ENCODE measurements at places on chromosomes 2 and 18. TPM values are rescaled to one million over a fixed set of nuclear protein-coding genes. Genes with fewer than 3 reads are reported as not detected.

- no peak for DNase-seq
These were observed 114.4 kb downstream of the CAPN13 start for GRCh38 chr2:30692829-30693275.

DNA sequence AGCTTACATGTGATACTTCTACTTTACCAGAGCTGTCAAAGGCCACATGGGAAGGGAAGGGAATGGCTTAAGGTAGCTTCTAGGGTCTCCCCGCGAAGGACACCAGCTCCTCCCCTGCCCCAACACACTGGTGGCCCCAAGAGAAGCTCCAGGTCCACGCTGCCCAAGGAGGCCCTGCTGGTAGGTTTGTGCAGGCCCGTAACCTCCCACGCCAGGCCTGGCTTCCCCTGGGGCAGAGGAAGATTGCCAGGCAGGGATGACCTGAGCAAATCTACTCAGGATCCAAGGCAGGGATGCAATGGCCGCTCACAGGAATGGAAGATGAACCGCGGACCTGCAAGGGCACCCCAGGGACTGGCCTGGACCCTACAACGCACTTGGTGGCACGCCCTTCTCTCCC lies 205.1 kb downstream of the MGAT5 start:
- DNase-seq, result no peak

DNA sequence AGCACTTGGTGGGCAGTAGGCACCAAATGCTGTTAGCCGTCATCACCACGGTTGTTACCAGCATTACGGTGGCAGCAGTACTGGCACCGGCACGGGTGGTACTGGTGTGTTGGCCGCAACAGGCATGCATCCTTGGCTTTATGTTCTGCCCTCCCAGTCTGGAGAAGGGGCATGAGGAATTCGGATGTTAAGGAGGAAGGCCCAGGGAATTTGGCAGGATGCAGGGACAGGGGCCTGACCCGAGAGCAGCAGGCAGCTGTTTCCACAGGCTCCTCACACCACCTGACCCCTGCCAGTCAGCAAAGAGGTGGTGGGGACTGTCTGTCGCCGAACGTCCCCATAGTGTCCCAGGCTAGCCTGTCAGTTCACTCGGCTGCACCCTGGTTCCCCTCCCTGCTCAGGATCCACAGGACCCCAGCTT lies 79.0 kb downstream of the EDAR start:
- DNase-seq, result no peak

DNA sequence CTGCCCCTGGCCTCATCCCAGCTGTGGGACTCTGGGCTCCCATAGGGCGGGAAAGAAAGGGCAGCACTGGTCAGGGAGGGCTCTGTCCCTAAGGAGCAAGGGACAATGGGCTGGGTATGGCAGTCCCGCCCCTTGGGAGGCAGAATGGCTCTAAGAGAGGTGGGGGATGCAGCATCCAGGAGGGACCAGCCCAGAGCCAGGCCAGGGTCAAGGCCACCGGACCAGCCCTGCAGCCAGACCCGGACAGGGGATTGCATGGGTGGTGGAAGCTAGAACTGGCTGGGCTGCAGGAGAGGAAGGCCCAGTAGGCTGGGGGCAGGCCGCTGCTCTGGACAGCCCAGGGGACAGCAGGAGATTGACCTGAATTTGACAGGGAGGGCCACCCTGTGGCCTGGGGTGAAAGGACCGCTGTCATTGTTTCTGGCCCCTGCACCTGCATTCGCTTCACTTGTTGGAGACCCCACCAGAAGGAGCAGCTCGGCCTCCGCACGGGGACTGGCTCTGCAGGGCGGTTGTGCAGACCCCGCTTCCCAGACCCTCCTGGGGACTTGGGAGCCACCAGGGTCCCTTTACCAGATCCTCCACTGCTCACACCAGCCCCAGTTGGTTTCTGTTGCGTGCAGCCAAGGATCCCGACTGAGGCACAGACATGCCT lies 14.6 kb downstream of the RAMP1 start:
- no peak for DNase-seq

- no peak for DNase-seq
These were observed 41.0 kb downstream of the MYO3B start for GRCh38 chr2:170218931-170219330.

DNA sequence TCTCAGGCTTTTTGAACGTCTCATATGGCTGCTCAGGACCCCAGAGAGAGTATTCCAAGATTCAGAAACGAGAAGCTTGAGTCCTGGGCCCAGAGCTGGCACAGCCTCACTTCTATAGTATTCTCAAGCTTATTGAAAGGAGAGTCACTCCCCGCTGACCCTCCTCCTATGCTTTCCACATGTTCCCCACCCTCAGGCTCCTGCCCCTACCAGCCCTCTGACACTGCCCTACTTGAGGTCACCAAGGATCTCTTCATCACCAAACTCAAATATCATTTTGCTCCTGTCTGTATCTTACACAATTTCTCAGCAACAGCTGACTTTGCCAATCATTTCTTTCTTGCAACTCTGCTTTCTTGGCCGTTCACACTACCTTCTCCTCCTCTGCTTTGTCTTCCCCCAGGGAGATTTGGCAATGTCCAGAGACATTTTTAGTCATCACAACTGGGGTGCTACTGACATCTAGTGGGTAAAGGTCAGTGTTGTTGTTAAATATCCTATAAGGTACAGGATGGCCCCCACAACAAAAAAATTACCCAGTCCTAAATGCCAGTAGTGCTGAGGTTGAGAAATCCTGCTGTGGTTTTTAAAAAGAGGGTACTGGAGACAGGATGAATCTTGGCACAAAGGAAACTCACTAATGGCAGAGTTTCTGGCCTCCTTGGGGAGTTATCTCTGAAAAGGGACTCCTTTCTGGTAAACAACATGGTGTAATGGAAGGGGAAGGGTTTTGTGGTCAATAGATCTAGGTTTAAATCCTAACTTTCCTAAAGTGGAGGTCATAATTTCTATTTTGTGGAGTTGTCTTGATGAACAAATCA lies 26.9 kb upstream of the INSIG2 start:
- DNase-seq, result peak; percentile 9

- DNase-seq, result no peak
These were observed 332.0 kb downstream of the PIK3C3 start for GRCh38 chr18:42287047-42287446.

DNA sequence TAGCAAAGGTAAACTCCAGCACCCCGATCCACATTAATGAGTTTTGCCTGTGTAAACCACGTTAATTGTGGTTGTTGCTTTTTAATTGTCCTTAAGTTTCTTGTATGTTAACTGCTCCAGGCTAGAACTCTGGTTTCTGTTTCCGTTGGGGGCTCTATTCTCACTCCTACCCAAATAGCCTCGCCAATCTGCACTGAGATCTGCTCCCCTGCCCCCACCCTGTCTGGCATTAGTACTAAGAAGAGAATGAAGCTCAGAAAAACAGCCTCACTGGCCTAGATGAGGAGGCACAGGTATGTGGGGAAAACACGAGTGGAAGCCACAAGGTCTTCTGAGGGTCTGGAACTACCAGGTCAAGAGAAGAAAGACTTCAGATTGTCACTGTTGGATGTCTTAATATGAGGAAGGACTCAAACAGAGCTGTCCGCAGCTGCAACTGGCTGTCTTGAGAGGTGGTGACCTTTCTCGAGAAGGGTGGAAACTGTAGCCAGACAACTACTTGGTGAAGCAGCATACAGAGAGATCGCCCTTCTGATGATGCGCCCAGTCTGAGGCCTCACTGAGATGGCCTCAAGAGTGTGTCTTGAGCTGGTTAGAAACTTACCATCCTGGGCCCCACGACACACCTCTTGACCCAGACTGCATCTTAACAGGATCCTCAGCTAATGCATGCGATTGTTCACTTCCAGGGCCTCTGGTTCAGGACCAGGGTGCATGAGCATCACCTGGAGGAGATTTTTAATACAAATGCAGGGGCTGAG lies 73.1 kb downstream of the TGOLN2 start:
- no peak for DNase-seq

GRCh38 chr2:237128845-237129592 lies 43.3 kb downstream of the COPS8 start:
- no peak for DNase-seq

- no peak for DNase-seq
These were observed 191.4 kb downstream of the SPP2 start for GRCh38 chr2:234241656-234242458.

GRCh38 chr2:27369471-27370025 lies 590 bp downstream of the EIF2B4 start:
- peak; percentile 73 for DNase-seq

- DNase-seq, result no peak
These were observed 423.8 kb upstream of the HS6ST1 start for GRCh38 chr2:128742467-128742866.

DNA sequence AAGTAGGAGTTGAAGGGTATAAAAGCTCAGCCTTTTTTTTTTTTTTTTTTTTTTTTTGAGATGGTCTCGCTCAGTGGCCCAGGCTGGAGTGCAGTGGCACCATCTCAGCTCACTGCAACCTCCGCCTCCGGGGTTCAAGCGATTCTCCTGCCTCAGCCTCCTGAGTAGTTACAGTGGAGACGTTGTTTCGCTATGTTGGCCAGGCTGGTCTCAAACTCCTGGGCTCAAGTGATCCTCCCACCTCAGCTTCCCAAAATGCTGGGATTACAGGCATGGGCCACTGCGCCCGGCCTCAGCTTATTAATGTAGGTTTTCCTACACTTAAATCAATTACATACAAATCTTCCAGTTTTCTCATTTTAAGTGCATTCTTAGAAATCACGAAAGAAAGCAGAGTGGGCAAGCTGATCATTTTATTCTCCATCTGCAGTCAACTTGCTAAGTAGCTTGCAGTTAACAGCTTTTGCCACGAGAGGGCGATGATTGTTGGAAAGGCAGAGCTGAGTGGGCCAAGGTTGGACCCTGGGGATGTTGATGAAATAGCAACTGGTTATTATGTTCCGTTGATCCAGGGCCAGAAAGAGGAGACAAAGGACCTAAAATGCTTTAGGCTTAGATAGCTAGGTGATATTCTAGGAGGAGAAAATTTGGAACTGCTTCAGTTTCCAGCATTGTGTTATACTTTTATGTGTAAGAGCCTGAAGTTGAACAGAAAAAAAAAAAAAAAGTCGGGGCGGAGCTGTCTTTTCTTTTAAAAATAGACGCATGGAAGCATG lies 234.4 kb upstream of the EPAS1 start:
- DNase-seq, result peak; percentile 88

DNA sequence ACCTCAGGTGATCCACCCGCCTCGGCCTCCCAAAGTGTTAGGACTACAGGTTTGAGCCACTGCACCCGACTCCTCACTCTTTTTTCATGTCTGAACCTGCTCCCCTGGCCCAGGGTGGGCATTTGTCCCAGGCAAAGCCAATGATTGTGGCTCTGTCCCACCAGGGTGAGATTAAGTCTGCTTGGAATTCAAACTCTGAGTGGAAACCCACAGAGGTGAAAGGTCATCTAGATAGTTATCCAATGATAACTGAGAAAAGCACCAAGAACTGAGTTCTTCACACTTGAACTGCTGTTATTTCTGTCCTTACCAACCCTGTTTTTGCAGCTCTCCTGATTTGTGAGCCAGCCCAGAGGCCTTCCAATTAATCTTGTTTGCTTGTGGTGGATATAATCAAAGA lies 62.4 kb upstream of the ACVR1 start:
- DNase-seq, result no peak

DNA sequence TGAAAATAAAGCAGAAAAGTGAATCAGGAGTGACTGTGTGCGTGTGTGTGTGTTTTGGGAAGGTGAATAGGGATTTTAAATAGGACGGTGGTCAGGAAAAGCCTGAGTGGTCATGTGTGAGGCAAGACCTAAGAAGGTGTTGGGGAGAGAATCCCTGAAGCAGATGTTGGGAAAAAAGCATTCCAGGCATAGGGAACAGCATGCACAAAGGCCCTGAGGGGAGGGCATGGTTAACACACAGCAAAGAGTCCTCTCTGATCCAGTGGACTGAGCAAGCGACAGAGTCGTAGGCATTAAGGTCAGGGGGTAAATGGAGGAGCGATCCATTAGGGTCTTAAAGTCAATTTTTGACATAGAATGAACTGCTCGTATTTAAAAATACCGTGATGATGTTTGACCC lies 34.0 kb upstream of the OTOS start:
- DNase-seq, result no peak

GRCh38 chr18:44051026-44051425 lies 629.7 kb upstream of the SETBP1 start:
- no peak for DNase-seq

- DNase-seq, result no peak
These were observed 11.3 kb downstream of the MAL start for GRCh38 chr2:95036596-95037383.

DNA sequence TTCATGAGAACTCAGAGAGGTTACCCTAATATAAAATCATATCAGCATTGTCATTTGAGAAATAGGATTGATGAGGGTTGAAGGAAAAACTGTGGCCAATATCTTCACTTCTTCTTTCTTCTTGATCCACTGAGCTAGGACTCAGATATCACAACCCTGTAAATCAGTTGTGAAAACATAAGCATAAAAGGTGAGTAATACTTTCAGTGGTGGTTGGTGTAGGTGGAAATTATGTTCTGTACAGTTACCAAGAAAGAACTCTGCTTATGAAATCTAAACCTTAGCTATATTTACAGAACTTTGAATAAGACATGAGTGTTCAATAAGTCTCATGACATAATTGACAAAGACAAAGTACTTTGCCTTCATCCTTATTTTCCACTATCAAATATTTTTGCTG lies 56.3 kb downstream of the PAX3 start:
- DNase-seq, result no peak

- DNase-seq, result no peak
These were observed 73.1 kb downstream of the INHBB start for GRCh38 chr2:120419073-120419472.

DNA sequence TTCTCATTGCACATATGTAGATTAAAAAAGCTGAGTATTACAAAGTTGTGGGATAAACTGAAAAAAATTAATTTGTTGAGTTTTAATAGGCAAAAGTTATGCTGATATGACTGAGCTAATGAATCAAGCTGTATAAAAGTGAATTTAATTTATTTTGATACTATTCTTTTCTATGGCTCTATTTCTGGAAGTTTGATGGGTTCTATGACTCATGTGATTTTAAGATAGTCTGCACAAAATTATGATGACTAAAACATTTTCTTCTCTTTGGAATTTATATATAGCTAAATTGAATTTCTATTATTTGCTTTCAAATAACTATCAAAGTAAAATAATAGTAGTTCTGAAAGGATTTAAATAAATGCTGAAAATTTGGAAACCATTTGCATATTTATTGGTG lies 71.0 kb upstream of the MMADHC start:
- no peak for DNase-seq

DNA sequence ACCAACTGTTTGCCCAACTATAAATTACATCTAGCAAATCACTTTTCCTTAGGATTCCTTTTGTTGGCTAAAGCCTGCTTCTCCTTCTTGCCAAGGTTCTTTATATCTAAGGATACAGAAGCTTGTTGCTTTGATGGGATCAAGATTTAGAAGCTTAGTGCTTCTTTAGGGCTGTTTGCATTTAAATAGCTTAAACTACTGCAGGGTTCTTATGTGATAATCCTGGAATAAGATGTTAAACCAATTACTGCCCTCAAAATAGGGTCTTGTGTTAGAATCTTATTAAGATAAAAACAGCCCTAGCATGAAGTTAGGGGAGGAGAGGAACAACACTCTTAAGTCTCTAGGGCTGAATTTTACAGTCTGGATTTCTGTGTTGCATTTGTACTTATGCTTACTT lies 64.2 kb downstream of the KIF5C start:
- no peak for DNase-seq

- no peak for DNase-seq
These were observed 133.2 kb upstream of the ID2 start for GRCh38 chr2:8548619-8549150.

PKDCC gene
- total RNA-seq, result 48.9 TPM

IL1A gene
- 0.20 TPM for total RNA-seq

TUBA4B gene
- not detected for total RNA-seq

RAMP1 gene
- total RNA-seq, result 12.5 TPM

PLEKHH2 gene
- 39.3 TPM for total RNA-seq

DSC3 gene
- 226 TPM for total RNA-seq

CNGA3 gene
- total RNA-seq, result 0.10 TPM

TCF23 gene
- total RNA-seq, result 0.20 TPM

LIMS4 gene
- total RNA-seq, result 0.49 TPM

Measured in skin of body (tissue), 3 donors.